ENCODE measurements at places on chromosomes 3 and 15.

DNA sequence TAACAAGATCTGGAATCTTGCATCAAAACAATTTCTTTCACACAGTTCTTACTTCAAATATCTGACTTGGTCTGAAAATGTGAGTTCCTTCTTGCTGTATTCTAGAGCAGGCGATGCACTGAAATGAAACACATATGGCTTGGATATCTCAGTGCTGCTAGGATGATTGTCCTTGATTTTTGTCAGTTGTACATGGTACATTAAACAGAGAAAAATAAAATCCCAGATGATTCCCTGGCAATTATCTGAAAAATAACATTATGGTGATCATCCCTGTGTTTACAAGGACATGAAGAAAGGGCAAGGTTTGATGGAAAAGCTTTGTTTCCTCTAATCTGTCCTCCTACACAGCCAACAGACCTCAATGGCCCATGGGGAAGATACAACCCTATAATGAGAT, 10.6 kb downstream of the LMCD1 start:
- no peak for DNase-seq

DNA sequence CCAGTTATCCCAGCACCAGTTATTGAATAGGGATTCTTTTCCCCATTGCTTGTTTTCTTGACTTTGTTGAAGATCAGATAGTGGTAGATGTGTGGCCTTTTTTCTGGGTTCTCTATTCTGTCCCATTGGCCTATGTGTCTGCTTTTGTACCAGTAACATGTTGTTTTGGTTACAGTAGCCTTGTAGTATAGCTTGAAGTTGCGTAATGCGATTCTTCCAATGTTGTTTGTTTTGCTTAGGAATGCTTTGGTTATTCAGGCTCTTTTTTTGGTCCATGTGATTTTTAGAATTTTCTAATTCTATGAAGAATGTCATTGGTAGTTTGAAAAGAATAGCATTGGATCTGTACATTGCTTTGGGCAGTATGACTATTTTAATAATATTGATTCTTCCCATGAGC, 94.3 kb upstream of the CHMP2B start:
- DNase-seq, result no peak

DNA sequence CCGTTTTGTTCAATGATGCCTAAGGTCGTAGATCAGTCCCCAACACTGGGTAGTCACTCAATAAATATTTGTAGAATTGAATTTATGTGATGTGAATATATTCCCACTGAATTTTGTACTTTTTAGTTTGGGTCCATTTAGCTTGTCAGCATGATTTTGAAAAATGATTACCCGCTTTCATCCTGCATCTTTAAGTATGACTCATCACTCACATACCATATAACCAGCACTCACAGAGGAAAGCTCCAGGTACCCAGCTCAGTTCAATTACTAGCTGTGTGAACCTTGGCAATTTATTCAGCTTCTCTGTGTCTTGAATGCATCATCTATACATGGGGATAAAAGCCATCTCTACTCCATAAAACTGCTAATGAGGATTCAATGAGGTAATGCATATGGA, 2.2 kb upstream of the MLF1 start:
- DNase-seq, result no peak

DNA sequence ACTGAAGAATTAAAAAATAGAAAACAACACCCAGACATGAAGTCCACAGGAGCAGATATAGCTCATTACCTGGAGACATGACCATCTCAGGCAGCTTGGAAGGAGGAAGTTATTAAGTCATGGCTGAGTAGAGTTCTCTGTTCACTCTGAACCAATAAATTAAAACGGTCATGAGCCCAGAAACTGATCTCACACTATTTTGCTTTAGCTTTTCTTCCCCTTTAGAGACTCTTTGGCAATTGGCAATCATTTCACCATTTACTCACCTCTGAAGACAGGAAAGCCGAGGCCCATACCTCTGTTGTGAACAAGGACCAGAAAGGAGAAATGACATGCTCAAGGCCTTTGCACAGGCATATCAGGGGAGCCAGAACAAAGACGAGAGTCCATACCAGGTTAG, 26.6 kb downstream of the CLDN18 start:
- DNase-seq, result no peak

- no peak for DNase-seq
Measured at GRCh38 chr3:166706094-166706493, 674.0 kb downstream of the ZBBX start.

DNA sequence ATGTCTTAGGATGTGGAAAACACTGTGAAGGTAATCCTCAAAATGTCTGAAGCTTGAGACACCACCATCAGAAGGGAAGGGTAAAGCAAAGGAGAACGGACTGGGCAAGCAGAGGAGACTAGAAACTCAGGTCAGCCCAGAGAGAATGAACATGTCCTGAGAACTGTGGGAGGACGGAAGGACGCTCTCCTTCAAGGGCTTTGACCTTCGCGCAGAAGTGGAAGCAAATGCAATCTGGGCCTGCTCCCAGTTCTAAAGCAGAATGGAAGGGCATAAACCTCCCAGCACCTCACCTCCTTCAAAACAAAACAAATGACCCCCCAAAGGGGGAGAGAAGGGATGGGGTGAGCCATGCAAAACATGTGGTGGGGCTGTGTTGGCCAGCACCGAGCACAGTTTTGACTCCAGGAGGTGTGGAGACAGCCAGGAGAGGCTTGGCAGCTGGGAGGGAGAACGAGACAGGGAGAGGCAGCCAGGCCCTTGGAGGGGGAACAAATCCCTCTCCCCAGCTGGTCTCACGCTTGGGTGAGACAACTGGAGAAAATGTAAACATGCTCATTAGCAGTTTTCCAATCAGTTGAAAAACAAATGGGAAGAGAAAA, 222.4 kb upstream of the WNT5A start:
- DNase-seq, result no peak

DNA sequence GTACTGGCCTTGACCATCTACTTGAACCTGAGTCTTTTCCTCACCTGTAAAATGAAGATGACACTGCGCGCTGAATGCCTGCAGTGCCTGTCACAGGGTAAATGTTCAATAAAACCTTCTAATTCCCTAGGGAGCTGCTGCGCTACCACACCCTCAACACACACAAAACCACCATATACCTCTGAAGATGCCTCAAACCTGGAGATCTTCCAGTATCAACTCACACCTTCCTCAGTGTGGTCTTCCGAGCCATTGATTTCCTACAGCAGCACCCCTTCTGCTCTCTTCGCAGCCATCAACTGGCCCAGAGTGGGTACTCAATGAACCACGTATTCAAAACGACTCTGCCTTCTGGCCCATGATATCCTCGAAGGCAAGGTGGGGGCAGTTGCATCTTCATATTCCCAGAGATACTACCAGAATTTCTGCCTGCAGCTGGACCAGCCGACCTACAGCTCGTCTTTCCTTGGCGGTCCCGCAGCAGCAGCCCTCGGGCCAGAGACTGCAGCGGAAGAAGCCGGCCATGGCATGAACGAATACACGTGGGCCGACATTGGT, 695 bp downstream of the RPL32 start:
- no peak for DNase-seq

GRCh38 chr15:78417754-78418630, 20.0 kb upstream of the IREB2 start:
- no peak for DNase-seq

DNA sequence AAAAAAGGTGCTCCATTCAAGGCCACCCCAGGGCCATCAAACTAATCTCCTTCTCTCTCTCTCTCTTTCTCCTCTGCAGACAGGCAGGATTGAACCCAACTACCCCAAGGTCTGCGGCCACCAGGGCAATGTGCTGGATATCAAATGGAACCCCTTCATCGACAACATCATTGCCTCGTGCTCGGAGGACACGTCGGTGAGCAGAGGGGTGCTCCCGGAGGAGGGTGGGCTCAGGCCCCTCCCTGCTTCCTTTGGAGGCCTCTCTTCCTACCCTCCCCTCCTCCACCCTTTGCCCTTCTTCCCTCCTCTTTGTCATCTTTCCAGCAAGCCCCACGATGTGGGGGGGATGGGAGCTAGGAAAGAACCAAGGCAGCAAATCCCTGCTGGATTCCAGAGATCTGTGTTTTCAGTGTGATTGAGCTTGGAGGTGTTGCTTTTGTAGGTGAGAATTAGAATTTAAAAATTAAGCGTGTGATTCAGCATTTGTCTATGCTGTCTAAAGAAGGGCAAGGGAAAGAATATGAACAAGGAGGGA, 116.3 kb downstream of the CORO2B start:
- no peak for DNase-seq

- DNase-seq, result no peak
Measured at GRCh38 chr15:68333775-68334470, 56.4 kb downstream of the FEM1B start.

- no peak for DNase-seq
Measured at GRCh38 chr3:47014036-47014435, 34.6 kb downstream of the NBEAL2 start.

DNA sequence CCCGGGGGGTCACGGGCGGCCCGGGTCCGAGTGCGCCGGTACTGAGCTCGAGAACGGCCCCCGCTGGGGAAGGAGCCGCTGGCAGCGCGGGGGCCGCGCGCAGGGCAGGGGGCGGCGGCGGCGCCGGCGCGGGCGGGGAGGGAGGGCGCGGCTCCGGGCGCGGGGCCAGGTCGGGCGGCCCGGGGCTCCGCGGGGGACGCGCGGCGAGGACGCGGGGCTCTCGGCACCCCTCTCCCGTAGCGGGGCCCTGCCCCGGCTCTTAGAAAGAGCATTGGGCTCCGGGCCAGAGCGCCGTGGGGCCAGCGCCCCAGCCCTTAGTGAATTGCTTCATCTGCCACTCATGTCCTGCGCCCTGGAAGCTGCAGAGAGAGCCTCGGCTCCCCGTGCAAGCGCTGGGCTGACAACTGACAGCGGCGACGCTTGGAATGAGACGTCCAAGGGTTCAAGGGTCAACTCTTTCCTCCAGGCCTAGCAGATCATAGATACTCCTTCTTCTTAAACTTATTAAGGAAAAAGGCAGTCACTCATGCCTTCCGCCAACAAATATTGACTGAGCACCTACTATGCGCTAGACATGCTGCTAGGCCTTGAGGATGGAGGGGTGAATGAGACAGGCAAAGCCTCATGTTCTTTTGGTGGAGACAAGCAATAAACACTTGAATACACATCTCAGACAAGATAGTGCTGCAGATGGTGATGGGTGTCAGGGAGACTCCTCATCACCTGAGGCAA, 140.8 kb downstream of the SMAD6 start:
- DNase-seq, result no peak

DNA sequence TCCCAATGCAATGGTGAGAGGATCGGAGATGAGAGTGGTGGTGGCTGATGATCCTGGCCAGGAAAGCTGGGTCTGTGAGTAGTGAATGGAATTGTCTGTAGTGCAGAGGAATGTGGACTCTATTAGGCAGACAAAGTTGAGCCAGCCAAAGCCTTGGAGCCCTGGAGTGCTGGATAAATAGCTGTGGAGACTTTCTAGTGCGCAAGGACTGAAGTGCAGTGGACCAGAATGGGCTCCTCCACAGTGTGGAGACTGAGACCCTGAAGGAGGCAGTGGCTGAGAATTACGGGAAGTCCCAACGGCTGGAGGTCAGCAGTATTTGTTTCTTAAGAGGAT, 874 bp downstream of the ZNF662 start:
- DNase-seq, result no peak

DNA sequence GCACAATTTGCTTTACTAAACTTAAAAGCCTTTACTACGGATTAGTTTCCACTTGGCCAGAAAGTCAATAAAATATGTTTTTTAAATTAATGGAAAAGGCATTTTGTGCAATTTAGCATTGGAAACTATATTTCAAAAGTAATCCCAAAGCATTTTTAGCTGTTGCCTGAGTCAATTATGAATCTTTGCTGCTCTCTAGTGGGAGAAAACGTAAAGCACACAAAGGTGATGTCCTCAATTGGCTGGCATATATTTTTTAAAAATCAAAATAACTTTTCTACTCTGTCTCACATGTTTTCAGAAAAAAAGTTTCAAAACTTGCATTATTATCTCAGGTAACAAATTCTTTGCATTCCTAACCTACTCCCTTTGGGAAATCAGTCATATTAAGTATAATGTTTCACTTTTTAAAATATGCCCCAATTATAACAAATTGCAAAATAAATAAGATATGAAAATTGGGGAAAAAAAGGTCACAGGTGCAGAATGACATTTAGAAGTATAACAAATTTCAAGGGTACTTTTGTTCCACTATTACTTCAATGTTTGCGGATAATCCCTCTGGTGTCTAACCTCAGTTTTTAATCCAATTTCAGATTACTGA, 47.2 kb upstream of the TEX55 start:
- DNase-seq, result no peak

- no peak for DNase-seq
Measured at GRCh38 chr15:92617549-92618520, 37.7 kb downstream of the FAM174B start.

DNA sequence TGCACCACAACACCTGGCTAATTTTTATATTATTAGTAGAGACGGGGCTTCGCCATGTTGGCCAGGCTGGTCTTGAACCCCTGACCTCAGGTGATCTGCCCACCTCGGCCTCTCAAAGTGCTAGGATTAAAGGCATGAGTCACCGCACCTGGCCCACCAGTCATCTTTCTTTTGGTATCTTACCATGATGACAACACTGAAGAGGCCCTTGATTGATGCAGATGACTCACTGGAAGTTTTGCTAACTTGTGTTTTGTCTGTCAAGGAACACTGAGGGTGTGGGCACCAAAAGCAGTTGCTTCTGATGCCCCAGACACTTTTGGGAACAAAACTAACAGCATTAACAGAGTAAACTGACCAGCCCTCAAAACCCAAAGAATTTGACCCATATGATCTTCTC, 88.3 kb downstream of the MYO5A start:
- no peak for DNase-seq

- DNase-seq, result no peak
Measured at GRCh38 chr3:4245671-4246070, 57.5 kb upstream of the SETMAR start.

GRCh38 chr3:163785693-163786092, 1292.6 kb downstream of the SI start:
- no peak for DNase-seq

GRCh38 chr3:128122013-128122412, 1.6 kb downstream of the RUVBL1 start:
- DNase-seq, result no peak

- no peak for DNase-seq
Measured at GRCh38 chr3:7740458-7740857, 761.2 kb upstream of the LMCD1 start.
